ENCODE measurements at places on chromosomes 2 and 18. TPM values are rescaled to one million over a fixed set of nuclear protein-coding genes. Genes with fewer than 3 reads are reported as not detected.

GRCh38 chr2:69358914-69359313 is 28.1 kb downstream of the GFPT1 start:
- H3K36me3 ChIP-seq, result peaks cover 100% of the 10 kb centered on the region
- no peaks in the 10 kb centered on the region for H3K4me1 ChIP-seq
- no peak for DNase-seq
- H3K27me3 ChIP-seq, result no peaks in the 10 kb centered on the region

DNA sequence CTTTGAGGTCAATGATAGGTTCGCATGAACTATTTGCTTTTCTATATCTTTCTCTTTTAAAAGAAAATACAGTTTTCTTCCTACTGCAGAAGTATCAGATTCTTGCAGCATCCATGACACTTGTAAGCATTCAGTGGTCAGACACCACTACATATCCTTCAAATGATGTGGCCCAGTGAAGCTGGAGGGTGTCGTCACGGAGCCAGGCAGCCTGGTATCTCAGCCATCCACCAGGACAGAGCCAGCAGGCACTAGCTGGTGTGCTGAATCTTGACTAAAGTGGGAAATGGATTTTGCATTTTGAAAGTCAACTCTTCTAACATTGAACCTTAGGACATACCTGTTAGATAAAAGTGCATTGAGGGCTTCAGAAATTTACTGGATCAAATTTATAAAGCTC is 5.4 kb downstream of the KLHL14 start:
- no peak overlapping the region for H3K27ac ChIP-seq
- H3K27me3 ChIP-seq, result peaks cover 31% of the 10 kb centered on the region
- H3K4me1 ChIP-seq, result peaks cover 13% of the 10 kb centered on the region
- H3K4me3 ChIP-seq, result no peak overlapping the region

- no peaks in the 10 kb centered on the region for H3K27me3 ChIP-seq
- H3K4me1 ChIP-seq, result peaks cover 12% of the 10 kb centered on the region
- no peaks in the 10 kb centered on the region for H3K36me3 ChIP-seq
- H3K4me3 ChIP-seq, result no peak overlapping the region
- H3K27ac ChIP-seq, result no peak overlapping the region
- no peak for DNase-seq
These were observed 201.5 kb downstream of the MTX2 start for GRCh38 chr2:176470713-176471112.

DNA sequence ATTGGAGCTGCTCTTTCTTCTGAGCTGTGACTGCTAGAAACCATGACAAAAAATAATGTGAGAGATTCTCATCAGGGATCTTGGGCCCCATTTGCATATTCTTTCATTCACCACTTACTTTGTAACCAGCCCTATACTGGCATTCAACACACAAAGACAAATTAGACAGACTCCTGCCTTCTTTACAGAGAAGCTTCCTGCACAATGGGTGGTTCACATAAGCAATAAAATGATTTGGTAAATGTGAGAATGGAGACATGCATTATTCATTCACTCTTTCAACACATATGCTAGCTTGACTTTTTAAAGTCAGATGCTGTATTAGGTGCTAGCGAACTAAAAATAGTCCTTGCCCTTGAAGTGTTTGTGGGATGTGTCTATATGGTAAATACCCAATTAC is 174.4 kb downstream of the NCKAP5 start:
- no peaks in the 10 kb centered on the region for H3K27me3 ChIP-seq
- no peaks in the 10 kb centered on the region for H3K36me3 ChIP-seq
- H3K4me3 ChIP-seq, result no peak overlapping the region
- no peak for DNase-seq
- H3K4me1 ChIP-seq, result no peaks in the 10 kb centered on the region

DNA sequence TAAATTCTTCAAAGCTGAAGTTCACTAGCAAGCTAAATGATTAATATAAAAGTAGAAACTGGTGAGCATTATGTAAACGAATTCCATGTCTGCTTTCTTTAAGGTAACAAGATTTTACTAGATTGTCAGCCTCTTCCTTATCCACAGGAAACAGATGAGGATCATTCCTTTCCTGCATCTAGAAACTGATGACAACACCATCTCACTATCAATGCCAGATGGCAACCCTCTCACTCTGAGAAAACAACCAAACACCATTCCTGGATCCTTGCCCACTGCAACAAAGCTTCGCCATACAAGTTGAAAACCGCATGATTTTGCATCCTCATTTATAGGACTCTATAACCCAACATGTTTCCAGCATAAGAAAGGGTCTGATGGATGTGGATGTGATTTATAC is 122.9 kb downstream of the ZNF521 start:
- H3K36me3 ChIP-seq, result peaks cover 6% of the 10 kb centered on the region
- peaks cover 26% of the 10 kb centered on the region for H3K4me1 ChIP-seq
- H3K27me3 ChIP-seq, result no peaks in the 10 kb centered on the region
- no peak for DNase-seq
- H3K4me3 ChIP-seq, result no peak overlapping the region

DNA sequence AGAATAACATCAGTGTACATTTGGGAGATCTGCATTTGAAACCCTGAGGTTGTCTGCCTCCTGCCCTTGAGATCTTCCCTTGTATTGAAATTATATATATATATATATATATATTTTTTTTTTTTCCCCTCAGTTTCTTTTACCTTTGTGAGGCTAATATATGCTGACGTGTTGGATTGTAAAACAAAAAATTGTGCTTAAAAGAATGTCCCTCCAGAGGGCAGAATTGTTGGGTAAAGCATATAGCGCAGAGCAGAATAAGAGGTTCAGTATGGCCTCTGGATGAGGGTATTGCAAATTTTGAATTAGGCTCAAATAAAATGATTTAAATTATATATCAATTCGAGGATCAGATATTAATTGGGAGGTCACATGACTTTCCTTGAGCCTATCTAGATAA is 12.4 kb downstream of the NABP1 start:
- H3K36me3 ChIP-seq, result peaks cover 26% of the 10 kb centered on the region
- H3K4me3 ChIP-seq, result no peak overlapping the region
- H3K4me1 ChIP-seq, result peaks cover 11% of the 10 kb centered on the region
- no peaks in the 10 kb centered on the region for H3K27me3 ChIP-seq

The STEAP3 gene
- total RNA-seq, result 18.3 TPM
